ENCODE measurements at places on chromosomes 11 and 22.

GRCh38 chr11:24422376-24422775 is 74.5 kb upstream of the LUZP2 start:
- no peak for ATAC-seq

GRCh38 chr22:31952472-31952871 is 8.1 kb downstream of the YWHAH start:
- ATAC-seq = no peak

GRCh38 chr11:105296806-105297205 is 157.2 kb upstream of the CARD18 start:
- ATAC-seq = no peak

DNA sequence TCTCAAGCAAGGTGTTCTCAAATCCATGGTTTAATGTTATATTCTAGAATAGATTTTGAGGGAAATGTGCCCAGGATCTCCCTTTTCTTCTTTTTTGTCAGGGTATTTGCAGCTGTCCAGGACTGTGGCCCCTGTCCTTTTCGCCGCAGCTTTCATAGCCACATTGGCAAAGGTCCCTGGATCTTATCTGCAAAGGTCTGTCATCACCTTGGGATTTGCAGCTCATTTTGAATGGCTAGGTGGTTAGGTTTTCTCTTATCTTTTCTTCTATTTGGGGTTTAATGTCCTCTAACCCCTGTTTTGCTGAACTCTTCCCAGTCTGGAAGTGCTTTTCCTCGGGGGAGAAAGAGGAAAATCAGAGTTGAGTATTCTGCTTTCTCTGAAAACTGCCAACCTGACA is 11.7 kb upstream of the C1QTNF4 start:
- ATAC-seq = no peak

DNA sequence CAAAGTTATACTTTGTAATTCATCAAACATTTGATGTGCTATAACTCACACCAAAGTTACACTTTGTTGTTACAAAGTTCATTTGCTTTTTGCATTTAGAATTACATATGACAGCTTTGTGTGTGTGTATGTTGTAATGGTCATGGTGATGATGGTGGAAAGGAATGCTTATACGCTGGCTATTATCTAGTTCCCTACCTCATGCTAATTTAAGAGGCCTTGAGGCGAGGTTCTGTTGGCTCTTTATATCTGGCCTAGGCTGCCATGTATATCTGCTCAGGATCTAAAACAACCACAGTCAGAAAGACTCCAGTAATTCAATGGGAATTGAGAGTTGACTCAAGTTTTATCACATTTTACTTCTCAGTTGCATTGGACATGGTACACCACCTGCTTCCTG is 123.4 kb downstream of the SLC17A6 start:
- no peak for ATAC-seq

DNA sequence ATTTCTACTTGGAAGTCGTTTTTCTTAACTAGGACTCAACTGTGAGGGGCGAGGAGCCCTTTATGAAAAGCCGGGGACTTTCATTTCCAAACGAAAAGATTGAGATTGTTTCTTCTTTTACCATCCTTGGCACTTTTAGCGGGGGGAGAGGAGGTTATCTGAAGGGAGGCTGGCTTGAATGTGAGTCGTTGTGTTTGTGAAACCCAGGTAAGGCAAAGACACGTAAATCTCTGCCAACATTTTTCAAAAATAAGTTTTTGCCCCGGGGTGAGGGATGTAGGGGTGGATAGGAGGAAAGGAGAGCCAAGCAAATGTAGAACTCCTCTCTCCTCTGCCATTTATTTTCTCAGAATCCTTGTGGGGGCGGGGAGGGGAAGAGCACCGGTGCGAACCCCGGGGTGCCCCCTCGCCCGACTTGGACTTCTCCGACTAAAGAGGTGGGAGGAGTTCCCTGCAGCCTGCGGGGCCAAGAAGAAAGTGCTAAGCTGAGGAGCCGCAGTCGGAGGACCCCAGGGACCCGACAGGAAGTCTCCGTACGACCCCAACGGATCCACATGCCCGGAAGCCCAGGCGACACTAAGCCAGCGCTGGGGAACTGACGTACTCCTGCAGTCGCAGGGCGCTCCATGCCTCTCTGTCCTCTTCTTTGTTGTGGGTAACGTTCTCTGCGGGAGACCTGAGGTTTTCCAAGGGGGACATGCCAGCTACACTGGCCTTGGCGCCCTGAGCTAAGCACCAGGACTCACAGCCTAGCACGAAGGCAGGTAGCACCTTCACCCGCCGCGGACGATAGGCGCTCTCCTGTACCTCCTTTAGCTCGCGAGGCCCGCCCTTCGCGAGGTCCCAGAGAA is 2.4 kb upstream of the WT1 start:
- ATAC-seq = no peak

GRCh38 chr11:67029146-67029545 is 6.2 kb downstream of the SYT12 start:
- no peak for ATAC-seq

- no peak for ATAC-seq
Measured at GRCh38 chr11:1168721-1169161, 11.0 kb downstream of the MUC5AC start.

DNA sequence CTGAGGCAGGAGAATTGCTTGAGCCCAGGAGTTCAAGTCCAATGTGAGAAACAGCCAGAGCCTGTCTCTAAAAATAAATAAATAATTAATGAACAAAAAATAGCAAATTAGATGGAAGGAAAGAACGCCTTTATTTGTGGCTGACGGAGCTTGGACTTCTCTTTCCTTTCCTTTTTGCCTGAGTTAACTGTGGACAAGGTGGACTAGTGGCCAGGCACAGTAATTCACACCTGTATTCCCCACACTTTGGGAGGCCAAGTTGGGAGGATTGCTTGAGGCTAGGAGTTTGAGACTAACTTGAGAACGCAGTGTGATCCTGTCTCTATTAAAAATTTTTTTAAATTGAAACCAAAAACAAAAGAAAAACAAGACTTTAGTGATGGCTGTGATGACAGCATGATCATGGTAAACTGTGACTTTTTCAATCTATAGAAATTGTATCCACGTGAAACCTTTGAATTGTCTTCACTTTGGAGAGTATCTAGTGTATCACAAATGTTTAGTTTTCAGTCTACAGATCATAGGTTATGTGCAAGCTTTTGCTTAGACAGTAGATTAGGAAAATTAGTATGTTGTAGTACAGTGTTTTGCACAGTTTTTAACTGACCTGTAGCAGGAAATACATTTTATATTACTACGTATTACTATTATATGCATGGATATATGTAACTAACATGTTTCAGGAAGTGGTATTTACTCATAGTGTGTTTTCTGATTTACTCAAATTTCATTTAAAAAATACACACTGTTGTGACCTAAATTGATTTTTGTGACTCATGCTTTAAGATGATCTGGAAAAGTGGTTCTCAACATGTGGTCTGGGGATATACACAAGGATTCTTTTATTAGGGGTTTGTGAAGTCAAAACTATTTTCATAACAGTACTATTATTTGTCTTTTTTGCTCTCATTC is 42.1 kb downstream of the KDM2A start:
- no peak for ATAC-seq

DNA sequence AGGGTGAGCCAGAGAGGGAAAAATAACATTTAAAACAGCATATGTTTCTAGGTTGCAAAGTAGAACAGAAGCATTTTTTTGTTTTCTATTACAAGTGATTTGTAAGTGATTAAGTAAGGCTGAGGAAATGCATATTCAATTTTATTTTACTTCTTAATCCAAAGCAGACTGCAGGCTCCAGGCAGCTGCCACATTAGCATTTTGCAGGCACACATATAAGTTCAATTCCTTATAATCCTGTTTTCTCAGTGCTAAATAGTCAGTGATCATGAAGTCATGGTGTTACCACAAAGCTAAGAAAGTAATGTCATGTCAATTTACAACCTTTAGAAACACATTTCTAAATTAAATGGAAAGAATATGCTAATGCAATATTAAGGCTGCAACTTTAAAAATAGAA is 149.8 kb downstream of the CNTN5 start:
- ATAC-seq = no peak

All from motor neuron (in vitro differentiated cells).